ENCODE measurements at places on chromosomes 13 and 19.
A peak's percentile ranks its signal among the peaks of the same experiment; 100 is the strongest.

- no peak for DNase-seq
Observed at GRCh38 chr19:18456974-18457373, 19.0 kb upstream of the ISYNA1 start.

GRCh38 chr13:98922306-98922705, 55.6 kb downstream of the DOCK9 start:
- DNase-seq = no peak

GRCh38 chr13:19862481-19863313, 752 bp downstream of the ZMYM5 start:
- DNase-seq = peak; percentile 44

DNA sequence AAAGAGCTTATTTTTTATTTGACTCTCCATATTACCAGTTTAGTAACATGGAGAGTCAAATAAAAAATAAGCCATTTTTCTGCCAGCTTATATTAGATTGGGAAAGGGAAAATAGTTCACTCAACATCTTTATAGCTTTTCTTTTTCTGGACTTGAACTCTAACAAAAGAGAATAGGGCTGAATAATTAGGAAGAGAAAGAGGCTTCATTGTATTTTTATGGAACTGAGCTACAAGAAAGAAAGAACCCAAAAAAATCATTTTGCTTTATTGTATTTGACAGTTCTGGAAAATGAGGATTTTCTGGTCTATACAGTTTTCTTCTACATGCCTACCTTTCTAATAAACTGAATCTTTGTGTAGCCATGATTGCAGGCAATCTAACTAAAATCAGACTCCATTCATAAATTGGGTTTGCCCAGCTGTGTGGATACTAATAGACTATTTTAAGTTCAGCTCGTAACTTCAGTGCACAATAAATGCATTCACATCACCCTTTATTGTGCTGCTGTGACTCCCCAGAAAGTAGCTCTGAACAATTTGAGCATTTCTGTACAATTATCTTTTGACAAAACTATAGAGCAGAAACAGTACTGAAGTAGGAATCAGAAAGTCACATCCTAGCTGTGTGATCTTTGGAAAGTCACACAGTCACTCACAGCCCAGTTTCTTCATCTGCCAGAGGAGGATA, 115.3 kb downstream of the STOML3 start:
- no peak for DNase-seq

DNA sequence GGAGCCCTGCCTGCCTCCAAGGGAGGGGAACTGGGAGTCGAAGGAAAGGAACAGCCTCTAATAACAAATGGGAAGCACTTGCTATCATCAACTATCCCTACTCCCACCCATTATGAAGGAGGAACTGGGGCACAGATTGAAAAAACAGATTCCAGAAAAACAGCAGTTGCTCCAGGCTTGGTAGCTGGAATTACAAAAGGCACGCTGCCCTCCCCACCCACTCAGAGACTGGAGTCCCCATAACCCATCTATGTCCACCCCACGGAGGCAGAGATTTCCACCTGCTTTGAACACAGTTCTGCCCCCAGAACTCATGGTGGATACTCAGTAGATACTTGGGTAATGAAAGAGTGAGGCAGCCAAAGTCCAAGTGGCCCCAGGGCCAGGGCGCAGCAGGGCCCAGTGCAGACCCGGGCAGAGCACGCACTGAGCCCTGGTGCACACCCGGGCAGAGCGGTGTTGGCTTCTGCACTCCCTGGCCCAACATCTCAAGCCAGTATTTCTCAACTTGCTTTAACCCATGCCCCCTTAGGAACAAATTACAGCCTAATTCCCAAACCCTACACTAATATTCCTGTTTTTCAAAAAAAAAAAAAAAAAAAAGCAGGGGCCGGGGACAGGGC, 19.1 kb upstream of the CCNP start:
- DNase-seq = no peak

GRCh38 chr13:51925865-51926527, 64.2 kb downstream of the CCDC70 start:
- DNase-seq = no peak

- peak; percentile 82 for DNase-seq
Observed at GRCh38 chr19:38362076-38362945, 12.1 kb upstream of the PSMD8 start.

DNA sequence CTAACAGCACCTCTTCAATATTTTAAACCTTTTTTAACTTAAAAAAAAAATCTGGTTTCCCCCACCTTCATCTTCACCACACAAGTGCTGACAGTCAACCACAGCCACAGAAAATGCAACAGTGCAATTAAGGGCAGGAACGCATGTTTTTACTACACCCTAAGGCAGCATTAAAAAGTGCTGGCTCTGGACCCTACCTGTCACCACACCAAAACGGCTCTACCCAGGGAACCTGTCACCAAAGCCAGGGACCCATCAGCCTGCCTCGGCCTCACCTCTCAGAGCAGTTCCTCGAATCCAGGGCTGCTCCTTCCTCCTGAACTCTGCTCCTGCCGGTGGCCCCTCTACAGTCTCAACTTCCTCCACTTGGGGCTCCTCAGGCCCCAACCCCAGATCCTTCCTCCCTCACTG, 22.5 kb upstream of the SLC35E1 start:
- no peak for DNase-seq
